ENCODE measurements at places on chromosomes 5 and 9.
A peak's percentile ranks its signal among the peaks of the same experiment; 100 is the strongest.

DNA sequence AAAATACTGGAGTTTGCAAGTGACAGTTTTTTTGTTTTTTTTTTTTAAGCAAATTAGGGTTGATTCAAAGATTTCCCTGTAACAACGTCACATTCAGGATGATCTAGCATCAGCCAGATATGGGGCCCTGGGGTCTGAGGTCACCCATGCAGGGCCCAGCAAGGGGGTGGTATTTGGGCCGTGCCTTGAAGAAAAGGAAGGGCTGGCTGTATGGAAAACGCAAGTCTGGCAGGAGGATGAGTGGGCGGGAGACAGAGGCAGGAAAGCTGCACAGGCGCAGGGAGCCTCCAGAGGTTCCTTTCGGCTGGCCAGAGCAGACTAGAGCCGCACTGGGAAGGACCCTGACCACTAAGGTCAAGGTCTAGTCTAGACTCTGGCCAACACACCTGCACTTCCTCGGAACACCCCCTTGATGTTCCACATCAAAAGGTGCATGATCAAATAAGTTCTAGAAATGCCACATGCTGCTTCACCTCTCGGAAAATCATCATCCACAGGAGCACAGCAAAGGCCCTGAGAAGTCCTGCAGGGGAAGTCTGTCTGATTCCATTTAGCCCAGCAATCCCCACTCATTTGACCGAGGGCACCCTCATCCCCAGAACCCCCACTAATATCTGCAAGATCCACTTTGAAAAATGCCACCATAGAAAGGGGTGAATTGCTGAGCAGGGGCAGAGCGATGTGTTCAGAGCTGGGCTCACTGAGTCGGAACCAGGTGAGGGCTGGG lies 21.1 kb upstream of the CPLX2 start:
- no peak for DNase-seq

GRCh38 chr9:13948037-13948436 lies 365.9 kb downstream of the NFIB start:
- no peak for DNase-seq

GRCh38 chr5:143328589-143329220 lies 74.8 kb downstream of the NR3C1 start:
- DNase-seq, result no peak

- peak; percentile 44 for DNase-seq
Measured at GRCh38 chr5:16489322-16489791, 23.8 kb upstream of the ZNF622 start.

GRCh38 chr5:165334201-165334600 lies 1828.8 kb downstream of the MAT2B start:
- no peak for DNase-seq

GRCh38 chr5:140548300-140548688 lies 832 bp downstream of the EIF4EBP3 start:
- no peak for DNase-seq

Data from NB4 (cell line).